ENCODE measurements at places on chromosomes 1 and 21. TPM values are rescaled to one million over a fixed set of nuclear protein-coding genes. Genes with fewer than 3 reads are reported as not detected.

- DNase-seq: no peak
Measured at GRCh38 chr1:87007323-87007722, 92.9 kb downstream of the HS2ST1 start.

- no peak for DNase-seq
Measured at GRCh38 chr1:235225299-235225698, 64.2 kb upstream of the RBM34 start.

GRCh38 chr21:37368541-37369279, 2.1 kb downstream of the DYRK1A start:
- no peak for DNase-seq

DNA sequence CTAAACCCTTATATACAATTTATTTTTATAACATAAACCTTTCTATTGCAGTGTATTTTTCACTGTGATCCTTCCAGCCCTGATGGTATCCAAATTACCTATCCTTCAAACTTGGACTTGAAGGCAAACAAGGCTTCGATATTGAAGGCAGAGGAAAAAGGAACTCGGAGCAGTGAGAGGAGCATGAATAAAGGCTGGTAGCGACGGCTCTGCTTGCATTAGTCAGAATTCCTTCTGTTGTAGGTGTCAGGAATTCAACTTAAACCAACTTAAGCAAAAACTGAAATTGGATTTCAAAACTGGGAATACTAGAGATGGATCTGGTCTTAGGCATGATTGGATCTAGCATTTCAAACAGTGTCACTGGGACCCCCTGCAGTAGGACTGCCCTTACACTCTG, 17.8 kb upstream of the SSX2IP start:
- no peak for DNase-seq

DNA sequence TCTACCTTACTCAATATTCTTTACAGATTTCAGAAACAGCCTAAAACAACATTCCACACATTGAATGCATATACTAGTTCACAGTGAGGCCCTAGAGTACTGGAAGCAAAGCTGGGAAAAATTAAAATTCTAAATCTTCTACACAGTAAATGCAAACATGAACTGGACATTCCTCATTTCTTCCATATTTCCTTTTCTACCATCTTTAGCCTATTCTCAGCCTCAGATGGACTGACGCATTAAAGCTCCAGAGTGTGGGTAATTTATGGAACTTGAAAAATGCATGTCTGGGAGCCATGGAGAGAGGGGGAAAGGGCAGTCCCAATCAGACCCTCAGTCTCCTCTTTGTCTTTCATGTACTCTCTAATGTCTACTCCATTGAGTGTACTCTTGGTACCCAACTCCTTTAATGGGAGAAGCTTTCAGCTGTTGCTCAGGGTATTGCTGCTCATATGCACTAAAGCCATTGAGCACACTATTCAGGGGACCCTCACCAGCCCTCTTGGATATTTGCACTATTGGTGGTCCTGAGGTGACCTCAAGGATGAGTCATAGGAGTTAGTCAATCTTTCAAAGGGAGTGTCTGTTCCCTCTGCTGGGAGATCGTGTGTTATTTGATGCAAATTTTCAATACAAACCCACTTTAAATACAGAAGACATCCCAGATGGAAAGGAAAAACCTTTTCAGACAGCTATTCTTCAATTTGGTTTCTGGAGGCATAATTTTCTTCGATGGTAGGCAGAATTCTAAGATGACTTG, 83.3 kb upstream of the KCNJ15 start:
- no peak for DNase-seq

- no peak for DNase-seq
Measured at GRCh38 chr1:87759421-87760087, 430.9 kb downstream of the LMO4 start.

DNA sequence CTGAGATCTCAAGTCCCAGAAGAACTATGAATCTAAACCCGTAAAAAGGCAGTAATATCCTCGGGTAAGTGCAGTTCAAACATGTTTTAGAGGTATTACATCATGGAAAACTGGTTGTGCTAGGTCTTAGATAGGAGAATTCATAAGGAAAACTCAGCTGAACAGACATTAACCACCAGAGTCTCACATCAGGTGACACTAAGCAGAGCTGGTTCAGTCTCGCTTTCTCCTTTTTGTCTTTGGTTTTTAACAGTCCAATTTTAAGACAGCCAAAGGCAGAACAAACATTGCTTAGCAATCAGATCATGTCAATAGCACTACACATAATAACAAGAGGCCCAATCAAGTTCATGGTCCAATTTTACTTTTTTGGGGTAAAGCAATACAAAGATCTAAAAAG, 63.1 kb upstream of the MUTYH start:
- DNase-seq: no peak

DNA sequence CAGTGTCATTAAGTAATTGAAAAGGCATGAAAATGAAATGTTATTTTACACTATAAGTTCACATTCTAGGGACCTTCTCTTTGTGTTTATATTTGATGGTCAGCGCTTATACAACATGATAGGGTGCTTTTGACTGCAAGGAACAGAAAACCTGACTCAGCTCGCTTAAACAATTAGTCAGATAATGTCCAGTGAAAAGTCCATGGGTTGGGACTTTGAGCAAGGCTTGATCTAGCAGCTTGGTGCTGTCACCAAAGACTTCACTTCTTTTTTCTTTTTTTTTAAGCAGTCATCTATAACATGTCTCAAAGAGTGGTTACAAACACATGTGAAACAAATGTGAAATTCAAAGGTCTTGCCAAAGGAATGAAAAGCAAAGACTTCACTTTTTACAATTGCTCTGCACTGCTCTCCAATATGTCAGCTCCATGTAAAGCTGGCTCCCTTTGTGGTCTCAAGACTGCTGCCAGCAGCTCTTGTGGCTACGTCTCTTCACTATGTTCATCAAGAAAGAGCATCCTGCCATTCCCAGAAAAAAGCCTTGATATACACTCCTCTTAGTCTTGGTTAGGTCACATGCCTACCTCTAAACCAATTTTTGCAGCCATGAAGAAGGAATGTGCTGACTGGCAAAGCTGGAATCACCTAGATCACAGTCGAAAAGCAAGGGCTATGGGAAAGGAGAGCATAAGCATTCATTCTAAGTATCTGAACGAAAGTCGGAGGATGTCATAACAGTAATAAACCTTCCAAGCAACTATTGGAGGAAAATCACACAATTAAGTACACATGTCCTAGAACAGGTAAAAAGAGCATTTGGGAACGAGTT, 15.2 kb downstream of the F3 start:
- DNase-seq: no peak

The OSCP1 gene
- total RNA-seq: 13.4 TPM
